NCI-H774 (cell line): ENCODE measurements at places on chromosomes 16 and 17.
A peak's percentile ranks its signal among the peaks of the same experiment; 100 is the strongest.

GRCh38 chr17:13939222-13939621, 130.1 kb upstream of the COX10 start:
- DNase-seq, result no peak

GRCh38 chr16:49993579-49993978, 31.4 kb upstream of the CNEP1R1 start:
- no peak for DNase-seq

GRCh38 chr17:61427567-61427966, 24.7 kb upstream of the TBX4 start:
- no peak for DNase-seq

DNA sequence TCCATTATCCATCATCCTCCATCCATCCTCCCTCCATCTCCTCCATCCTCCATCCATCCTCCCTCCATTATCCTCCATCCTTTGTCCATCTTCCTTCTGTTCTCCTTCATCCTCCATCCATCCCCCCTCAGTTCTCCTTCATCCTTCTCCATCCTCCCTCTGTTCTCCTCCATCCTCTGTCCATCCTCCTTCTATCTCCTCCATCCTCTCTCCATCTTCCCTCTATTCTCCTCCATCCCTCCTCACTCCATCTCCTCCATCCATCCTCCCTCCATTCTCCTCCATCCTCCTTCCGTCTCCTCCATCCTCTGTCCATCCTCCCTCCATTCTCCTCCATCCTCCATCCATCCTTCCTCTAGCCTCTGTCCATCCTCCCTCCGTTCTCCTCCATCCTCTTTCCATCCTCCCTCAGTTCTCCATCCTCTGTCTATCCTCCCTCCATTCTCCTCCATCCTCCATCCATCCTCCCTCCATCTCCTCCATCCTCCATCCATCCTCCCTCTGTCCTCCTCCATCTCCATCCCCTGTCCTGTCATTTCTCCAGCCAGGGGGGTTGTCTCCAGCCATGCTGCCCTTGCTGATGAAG, 143.7 kb downstream of the SDK2 start:
- no peak for DNase-seq

DNA sequence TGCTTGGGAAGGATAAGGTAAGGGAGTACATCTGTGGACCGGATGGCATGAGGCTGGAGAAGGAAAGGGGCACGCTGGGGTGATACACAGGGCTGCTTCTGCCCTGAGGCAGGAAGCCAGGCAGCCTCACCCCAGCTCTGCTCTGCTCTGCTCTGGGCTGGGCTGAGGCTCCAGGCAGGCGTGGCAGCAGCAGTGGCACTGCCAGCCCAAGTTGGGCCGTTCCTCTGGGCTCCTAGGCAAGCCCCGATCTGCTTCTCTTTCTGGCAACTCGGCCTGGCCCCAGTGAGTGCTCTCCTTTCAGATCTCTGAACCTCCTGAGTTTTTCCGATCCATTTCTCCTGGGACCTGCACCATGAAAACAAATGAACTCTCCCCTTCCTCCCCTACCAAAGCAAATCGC, 44.9 kb downstream of the VAC14 start:
- DNase-seq, result no peak

DNA sequence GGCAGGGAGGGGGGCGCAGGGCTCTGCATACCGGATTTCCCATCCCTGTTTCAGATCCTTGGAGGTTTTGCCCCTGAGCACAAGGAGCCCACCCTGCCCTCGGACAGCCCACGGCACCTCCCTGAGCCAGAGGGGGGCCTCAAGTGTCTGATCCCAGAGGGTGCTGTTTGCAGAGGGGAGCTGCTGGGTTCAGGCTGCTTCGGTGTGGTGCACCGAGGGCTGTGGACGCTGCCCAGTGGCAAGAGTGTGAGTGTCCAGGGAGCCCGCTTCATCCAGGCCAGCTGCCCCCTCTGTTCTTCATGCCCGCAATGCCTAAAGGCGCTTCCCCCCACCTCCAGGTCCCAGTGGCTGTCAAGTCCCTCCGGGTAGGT, 2.5 kb downstream of the TNK1 start:
- DNase-seq, result no peak

DNA sequence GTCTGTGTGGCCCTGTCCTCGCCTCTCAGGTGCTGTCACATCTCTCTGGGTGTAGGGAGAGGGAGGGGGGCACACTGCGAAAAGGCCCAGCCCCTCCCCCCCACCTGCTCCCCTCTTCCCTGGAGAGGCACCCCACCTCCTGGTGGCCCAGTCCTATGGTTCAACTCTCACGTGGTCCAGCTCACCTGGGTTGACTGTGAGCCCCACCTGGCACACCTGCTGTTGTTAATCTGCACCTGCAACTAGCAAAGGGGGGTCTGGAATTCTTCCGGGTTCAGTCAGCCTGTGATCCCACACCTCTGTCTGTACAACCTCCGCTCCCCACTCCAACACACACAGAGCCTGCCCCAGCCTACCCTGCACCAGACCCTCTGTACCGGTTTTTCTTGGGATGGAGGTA, 2.0 kb upstream of the SYNGR2 start:
- DNase-seq, result peak; percentile 49

GRCh38 chr16:3959148-3959547, 78.6 kb upstream of the CREBBP start:
- no peak for DNase-seq

DNA sequence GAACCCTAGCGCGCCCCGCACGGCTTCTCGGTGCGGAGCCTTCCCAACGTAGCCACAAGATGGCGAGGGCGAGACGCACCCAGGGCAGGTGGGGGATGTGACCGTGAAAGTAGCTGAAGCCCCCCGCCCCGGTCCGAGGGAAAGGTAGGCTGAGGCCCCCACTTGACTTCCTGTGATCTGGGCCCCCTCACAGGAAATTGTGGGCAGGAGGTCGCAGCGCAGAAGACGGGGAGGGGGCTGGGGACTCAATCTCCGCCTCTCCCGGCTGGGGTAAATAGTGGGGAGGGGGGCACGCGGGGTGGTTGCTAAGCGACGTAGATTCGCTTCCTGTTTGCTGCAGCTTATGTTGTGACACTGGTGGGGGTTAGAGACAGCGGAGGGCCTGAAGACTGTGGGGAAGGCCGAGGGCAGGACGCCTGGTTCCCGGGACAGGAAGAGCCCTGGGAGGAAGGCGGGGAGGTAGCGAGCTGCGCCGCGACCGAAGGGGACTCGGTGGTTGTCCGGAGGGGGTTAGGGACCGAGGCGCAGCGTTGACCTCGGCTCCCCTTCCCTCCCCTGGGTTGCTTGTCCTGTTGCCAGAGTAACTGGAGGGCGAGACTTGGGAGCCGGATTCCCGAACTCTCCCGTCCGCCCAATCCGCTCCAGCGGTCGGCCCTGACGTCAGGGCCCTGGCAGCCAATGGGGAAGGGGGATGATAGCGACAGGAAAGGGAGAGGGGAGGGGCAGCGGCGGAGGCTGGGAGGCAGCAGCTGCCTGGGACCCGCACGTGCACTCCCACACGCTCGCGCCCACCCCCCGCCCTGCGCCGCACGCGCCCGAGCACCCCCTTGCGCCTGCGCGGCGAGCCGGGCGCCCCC, 1.2 kb downstream of the KDM6B start:
- DNase-seq, result peak; percentile 89

GRCh38 chr16:64469906-64470702, 651.8 kb downstream of the CDH11 start:
- DNase-seq, result no peak
